ENCODE measurements at places on chromosomes 13 and 19.

DNA sequence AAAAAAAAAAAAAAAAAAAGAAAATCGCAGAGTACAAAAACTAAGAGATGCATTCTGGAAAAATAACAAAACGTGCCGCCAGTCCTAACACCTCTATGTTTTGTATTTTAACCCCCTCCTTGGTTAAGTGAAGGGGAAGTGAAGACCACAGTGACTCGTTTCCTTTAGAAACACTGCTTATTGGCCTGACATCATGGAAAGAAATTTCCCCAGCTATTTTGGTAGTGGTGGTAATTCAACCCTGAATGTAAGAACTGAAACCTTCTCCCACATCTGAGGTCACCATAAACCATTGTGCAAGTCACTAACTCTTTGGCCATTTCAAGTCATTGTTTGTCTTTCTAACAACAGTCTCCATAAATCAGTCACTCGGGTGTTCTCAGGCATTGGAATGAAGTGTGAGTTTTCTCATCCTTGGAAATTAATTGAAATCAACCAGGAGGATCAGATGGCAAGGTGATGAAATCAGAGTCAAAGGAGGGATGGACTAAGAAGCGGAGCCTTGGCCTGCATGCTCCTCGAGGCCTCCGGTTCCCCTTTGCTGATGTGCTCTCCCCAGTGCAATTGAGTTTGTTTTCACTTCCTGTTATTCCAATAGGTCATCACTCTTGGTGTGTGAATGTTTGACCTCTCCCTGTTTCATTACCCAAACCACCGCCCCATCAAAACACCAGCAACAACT lies 443.9 kb downstream of the FGF9 start:
- no peak for DNase-seq

GRCh38 chr13:51771418-51772104 lies 32.4 kb downstream of the DHRS12 start:
- no peak for DNase-seq

- no peak for DNase-seq
Measured at GRCh38 chr13:104281910-104282309, 1215.7 kb upstream of the SLC10A2 start.

- no peak for DNase-seq
Measured at GRCh38 chr13:60275208-60275607, 111.5 kb upstream of the DIAPH3 start.

DNA sequence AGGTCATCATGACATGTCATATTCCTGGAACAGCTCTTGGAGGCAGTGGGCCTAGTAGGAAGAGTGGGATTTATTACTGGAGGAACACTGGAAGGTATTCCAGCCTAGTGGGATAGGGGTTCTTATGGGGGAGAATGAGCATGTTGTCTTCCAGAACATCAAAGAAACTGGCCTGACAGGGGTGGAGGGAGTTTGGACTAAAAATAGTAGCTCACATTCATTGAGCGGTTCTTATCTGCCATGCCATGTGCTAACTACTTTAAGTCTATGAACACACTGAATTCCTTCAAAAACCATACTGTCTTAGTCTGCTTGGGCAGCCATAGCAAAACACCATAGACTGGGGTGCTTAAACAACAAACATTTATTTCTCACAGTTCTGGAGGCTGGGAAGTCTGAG lies 413.6 kb downstream of the HS6ST3 start:
- no peak for DNase-seq
